ENCODE measurements at places on chromosomes 7 and 10.

GRCh38 chr10:62062752-62063512 is 161.4 kb downstream of the ARID5B start:
- DNase-seq = no peak

- DNase-seq = no peak
Measured at GRCh38 chr7:92366730-92367129, 80.6 kb upstream of the GATAD1 start.

DNA sequence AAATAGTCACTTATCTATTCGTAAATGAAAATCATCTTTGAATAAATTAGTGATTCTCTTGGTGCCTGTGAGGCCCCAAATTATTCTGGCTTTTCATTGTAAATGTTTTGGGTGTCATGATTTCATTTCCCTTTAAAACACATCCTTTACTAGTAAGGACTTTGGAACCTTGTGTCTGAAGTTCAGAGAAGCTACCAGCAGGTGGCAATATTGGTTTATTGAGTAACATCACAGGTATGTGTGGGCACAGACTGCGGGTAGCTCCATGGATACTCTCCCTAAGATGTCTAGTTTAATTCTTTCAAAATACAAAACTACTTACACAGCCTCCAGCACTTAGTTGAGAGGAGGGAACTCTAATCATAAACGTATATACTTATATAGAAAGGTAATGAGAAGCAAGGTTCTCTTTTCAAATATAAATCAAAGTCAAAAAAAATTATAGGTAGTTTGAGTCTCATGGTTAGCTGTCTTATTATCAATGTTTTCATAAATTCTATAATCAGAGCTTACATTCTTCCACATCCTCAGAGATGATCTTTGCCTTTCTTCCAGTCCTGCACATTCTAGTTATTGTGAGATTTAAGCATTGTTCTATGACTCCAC is 449.6 kb downstream of the GRM8 start:
- peak; percentile 9 for DNase-seq

GRCh38 chr10:132915411-132915810 is 27.0 kb downstream of the CFAP46 start:
- no peak for DNase-seq

DNA sequence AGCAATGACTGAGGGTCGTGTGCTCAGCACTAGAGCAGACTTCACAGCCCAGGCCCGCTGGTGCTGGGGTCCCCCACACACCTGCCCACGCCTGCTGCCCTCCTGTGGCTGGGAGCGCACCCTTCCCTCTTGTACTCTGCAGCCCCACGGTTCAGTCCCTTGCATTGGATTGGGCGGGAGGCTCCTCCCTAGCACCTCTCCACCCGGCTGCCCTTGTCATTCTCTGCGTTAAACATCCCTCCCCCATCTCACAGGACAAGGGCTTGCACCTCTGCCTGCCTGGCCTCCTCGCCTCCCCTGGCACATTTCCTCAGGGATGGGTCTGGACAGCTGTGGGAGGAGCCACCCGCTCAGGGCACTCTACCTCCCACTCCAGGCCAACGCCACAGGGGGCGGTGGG is 68.6 kb downstream of the ALOX5 start:
- DNase-seq = no peak

DNA sequence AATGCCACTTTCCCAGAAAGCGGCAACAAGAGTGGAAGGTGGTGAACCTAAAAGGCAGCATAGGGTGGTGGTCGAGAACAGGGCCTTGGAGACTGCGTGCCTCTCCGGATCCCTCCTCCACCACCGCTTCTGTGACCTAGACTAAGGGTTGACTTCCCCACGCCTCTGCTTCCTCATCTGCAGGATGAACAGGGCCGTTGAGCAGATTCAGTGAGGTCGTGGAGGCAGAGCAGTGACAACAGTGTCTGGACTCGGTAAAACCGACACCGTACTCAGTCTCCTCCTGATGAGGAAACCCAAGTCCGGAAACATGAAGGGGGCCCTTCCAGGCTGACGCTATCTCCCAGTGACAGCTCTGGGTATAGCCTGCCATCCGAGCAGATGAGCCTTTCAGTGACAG is 162.6 kb downstream of the CELF2 start:
- no peak for DNase-seq

GRCh38 chr10:92562424-92562823 is 11.5 kb downstream of the IDE start:
- no peak for DNase-seq

- DNase-seq = no peak
Measured at GRCh38 chr7:111638078-111638477, 75.8 kb upstream of the IMMP2L start.

- DNase-seq = no peak
Measured at GRCh38 chr7:68542831-68543230, 1055.4 kb upstream of the AUTS2 start.

DNA sequence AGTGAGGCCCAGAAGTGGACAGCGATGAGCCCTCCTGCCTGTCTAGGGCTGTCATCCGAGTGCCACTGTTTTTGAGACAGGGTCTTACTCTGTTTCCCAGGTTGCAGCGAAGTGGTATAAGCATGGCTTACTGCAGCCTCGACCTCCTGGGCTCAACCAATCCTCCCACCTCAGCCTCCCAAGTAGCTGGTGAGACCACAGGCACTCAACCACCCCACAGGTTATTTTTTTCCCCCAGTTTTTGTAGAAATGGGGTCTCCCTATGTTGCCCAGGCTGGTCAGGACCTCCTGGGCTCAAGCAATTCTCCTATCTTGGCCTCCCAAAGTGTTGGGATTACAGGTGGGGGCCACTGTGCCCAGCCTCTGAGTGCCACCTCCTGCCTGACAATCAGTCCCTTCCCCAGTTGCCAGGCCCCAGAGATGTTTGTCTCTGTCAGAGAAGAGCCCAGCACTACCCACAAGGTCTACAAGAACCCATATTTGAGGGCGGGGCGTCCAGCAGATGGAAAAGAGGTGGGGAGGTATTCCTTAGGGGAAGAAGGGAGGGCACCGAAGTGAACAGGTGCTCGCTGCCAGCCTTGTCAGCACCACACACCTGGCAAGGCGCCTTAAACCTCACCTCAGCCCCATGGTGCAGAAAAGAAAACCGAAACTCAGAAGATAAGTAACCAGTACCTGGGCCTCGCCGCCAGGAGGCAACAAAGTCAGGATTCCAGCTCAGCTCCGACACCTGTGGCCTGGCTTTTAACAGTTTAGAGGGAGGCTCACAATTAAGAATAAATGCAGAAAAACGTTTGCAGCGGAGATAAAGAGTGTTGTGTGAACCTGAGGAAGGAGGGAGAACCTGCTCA is 77.4 kb upstream of the ANLN start:
- DNase-seq = no peak

DNA sequence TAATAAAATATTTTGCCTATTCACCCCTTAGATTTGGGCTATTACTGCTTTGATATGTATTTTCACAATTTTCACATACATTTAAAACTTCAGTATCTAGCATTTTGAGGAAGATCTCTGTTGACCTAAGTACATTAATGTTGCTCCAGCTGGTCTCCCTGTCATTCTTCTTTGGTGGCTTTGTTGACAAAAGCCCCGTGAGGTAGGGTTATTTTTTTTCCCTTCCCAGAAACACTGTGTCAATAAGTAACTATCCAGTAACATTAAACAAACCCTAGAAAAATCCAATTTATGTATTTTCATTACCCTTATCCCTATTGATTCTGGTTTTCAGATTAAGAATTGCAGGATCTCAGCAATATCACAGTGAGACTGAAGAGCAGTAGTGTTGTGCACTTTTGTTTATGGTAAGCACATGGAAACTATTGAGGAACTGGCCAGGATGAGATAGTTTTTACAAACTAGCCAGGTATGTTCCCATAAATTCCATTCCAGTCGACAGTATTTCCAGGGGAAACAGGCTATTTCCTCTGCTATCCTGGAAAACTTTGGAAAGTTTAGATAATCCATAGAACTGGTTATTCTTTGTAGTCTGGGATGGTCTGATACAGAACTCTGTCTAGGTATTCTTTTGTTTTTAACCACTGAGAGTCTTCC is 198.2 kb downstream of the PON1 start:
- no peak for DNase-seq

DNA sequence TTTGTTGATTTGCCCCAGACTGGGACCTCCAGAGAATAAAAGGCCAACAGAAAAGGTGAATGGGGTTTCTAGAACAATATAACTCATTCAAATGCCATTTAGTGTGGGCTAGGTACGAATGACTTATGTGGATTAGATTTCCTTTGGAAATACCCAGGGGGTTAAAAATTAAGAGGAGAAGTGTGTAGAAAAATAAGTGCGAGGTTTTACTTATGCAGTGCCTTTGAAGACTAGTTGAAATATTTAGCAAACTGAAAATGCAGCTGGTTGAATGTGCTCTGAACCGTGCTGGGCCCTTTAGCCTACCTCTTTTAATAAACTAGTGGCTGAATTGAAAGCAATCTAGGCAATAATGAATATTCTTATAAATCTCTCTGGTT is 180.6 kb downstream of the LRMDA start:
- DNase-seq = no peak

GRCh38 chr7:70779321-70779720 is 352.6 kb upstream of the GALNT17 start:
- DNase-seq = no peak

- peak; percentile 66 for DNase-seq
Measured at GRCh38 chr10:32205670-32206069, 141.3 kb downstream of the EPC1 start.

GRCh38 chr7:5624386-5625365 is 156.8 kb downstream of the RNF216 start:
- DNase-seq = no peak

- DNase-seq = no peak
Measured at GRCh38 chr10:132374176-132374575, 22.8 kb upstream of the PWWP2B start.

DNA sequence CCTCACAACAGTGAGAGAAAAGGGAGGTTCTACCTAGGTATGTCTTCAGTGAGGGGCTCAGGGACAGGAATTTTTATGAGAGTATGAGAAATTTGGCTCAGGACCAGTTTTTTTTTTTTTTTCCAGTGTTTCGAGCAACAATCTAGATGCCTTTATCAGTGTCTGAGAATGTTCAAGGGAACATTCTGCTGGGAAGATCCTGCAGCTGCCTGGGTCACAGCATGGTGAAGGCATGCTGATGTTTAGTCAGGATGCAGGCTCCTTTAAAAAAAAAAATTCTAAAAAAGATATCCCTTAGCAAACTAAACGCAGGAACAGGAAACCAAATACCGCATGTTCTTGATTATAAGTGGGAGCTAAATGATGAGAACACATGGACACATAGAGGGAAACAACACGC is 31.0 kb downstream of the SBDS start:
- no peak for DNase-seq

DNA sequence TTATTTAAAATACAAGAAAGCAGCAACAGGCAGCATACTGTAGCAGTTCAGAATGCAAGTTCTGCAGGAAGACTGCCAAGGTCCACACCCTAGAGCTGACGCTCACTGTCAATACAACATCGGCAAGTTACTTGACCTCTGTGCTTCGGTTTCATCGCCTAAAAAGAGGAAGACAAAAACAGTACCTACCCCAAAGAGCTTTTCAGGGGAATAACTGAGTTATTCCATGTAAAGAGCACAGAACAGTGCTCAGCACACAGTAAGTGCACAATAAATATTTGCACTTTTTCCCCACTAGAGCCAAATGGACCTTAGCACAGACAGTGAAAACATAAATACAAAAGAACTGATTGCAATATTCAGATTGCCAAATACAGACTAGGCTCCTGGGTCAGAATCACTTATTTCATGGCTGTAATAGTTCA is 88.6 kb downstream of the USP6NL start:
- DNase-seq = no peak

DNA sequence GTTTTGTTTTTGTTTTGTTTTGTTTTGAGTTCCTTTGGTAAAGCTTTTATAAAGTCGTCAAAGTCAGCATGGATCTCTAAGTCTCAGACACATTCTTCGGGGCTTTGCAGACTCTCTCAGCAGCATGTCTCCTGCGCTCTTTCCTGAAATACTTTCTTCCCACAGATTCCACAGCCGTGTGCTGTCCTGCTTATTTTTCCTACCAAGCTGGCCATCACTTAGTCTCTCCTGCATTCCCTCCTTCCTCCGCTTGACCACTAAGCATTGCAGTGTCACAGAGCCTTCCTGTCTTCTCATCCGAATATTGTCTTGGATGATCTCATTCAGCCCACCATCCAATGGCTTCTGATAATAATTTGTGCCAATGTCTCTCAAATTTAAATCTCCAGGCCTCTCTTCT is 434.3 kb upstream of the C7orf33 start:
- no peak for DNase-seq

- no peak for DNase-seq
Measured at GRCh38 chr7:69228212-69228811, 370.0 kb upstream of the AUTS2 start.

DNA sequence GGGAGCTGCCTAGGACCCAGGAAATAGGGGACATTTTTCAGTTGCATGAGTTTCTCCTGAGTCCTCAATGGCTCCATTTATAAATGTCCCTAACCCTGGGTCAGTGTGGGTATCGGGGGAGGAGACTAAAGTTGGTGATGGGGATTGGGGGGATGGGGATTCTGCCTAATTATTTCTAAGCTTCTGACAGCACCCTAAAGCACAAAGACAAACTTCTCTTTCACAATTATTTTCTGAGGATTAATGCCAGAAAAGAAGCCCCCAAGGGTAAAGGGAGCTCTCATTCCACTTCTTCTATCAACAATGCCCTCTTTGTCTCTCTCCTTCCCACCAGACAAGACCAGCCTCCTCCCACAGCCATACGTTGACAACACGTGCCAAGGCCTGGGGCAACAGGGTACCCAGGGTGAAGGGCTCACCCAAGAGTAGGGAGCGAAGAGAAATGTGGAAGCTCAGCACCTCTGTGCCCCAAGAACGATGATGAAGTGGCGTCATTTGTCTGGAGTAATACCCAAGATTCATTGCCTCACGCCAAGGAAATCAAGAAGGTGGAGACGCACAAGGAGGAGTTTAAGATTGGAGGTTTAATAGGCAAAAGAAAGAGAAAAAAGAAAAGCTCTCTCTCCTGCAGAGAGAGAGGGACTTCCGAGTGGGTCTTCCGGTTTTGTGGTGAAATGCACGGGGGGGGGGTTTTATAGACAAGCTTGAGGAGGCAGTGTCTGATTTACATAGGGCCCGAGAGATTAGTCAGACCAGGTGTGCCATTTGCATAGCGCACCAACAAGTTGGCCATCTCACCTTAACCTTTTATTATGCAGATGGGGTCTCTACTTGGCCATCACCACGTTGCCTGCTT is 14.4 kb upstream of the GJC3 start:
- no peak for DNase-seq

DNA sequence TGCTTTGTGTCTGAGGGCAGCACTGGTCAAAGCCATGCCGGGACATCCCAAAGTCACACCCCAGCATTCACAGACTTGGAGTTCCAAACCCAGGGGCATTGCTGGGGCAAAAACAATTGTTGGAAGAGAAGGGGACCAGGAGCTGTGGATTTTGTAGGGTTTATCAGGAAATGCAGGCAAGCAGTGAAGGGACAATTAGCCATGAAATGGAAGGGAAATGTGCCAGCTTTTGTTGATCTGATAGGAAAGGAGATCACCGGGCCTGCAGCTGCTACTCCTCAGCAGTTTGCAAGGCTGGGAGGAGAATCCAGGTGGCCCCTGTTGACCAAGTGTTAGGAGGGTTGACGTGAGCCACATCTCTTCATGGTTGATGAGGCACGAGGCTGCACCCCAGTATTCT is 2.5 kb upstream of the BRI3 start:
- no peak for DNase-seq

GRCh38 chr7:139738101-139738489 is 39.7 kb downstream of the HIPK2 start:
- no peak for DNase-seq

Measured in HTR-8/SVneo (cell line).